ENCODE measurements at places on chromosomes 4 and X.

DNA sequence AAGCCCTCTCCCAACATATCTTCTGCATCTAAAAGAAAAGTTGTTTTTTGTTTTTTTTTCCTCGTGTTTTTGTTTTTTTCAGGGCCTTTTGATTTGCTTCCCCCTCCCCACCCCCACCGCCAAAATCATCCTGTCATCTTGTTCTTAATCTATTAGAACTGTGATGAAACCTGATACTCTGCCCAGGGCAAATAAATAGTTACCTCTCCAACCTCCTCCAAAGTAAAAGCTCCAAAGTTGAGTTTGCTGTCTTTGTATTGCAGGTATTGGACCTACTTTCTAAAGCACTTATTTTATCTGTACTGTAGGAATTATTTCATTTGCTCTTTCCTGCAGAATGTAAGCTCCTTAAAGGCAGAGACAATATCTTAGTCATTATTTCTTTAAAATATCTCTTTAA is 172.9 kb downstream of the SOWAHB start:
- DNase-seq = no peak

- DNase-seq = no peak
Observed at GRCh38 chr4:173490256-173490655, 39.8 kb downstream of the HAND2 start.

DNA sequence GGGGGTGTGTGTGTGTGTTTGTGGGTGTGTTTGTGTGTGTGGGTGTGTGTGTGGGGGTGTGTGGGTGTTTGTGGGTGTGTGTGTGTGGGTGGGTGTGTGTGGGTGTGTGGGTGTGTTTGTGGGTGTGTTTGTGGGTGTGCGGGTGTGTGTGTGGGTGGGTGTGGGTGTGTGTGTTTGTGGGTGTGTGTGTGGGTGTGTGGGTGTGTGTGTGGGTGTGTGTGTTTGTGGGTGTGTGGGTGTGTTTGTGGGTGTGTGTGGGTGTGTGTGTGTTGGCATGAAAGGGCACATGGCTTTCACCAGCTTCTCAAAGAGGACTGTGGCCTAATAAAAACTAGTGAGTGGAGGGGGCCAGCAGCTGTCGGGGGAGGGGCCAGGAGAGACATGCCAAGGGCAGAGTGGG is 25.3 kb upstream of the ZNF185 start:
- DNase-seq = no peak

DNA sequence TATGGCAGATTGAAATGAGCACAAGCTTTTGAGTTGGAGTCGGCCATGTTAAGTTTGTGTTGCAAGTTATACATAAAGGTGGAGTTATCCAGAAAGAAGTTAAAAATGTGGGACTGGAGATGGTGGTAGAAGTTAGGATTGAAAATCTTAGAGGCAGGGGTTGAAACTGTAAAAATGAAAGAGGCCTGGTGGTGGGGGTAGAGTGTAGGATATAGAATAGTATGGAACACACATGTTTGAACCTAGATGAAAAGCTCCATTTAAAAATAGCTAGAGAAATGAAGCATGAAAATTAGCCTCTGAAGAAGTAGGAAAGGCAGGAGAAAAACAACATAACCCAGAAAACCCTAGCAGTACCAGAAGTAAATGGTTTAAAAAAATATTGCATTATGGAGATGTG is 131.8 kb upstream of the ENPEP start:
- no peak for DNase-seq

DNA sequence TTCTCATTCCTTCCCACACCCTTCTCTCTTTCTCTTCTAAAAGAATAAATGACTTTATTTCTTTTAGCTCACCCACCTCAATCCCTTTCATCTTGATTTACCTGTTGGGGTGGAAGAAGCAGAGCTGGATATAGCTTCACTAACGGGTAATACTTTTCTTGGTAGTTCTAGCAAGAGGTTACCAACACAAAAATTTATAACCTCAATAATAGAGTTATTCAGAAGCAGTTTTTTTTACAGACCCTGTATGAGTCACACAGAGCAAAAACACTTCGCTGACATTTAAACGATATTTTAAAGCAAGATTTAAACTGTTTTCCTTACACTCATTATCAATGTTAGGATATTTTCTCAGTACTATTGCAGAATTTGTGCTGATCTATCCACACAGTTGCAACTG is 42.4 kb downstream of the CBLL2 start:
- DNase-seq = no peak

- DNase-seq = no peak
Observed at GRCh38 chrX:68599256-68600152, 48.0 kb upstream of the STARD8 start.
